COLO829 (cell line): ENCODE measurements at places on chromosomes 2 and 18.

GRCh38 chr18:65938592-65939372 is 188.0 kb downstream of the CDH7 start:
- peak; percentile 48 for DNase-seq

DNA sequence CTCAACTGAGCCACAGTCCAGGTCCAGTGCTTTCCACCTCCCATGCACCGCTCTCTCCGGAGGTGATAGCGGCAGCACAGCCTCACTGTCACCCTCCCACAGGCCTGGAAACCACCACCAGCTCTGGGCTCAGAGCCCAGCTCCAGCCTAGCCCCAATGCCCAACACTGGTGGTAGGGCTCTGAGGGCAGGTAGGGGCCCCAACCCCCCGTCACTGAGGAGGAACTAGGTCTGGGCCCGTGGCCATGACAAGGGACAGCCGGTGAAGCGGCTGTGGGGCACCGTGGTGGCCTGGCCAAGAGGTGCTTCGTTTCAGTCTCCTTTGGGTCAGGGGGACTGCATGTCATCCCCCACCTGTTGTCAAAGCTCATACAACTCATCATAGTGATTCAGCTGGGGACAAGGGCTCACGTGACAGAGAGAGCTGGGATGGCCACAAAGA is 5.5 kb upstream of the TMEM214 start:
- DNase-seq: no peak

- no peak for DNase-seq
Measured at GRCh38 chr2:228747483-228747882, 523.6 kb downstream of the PID1 start.

DNA sequence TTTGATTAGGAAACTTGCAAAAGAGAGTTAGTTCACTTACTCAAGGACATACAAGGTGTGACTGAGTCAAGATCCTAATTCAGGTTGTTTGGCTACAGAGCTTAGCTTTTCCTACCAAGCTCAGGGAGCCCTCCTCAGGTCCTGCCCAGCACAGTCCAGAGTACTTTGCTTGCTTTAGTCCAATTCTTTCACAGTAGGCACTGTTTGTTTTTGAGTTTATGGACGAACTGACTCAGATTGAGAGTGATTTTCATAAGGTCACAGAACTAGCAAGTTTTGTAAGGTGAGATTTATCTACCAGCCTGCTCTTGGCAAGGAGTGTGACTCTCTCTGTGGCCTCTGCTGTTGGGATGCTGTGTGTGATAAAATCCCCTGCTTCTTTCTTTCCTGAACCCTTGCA is 310.5 kb downstream of the PTPRM start:
- no peak for DNase-seq

GRCh38 chr2:204024503-204024902 is 87.9 kb downstream of the ICOS start:
- peak; percentile 42 for DNase-seq

GRCh38 chr2:231664727-231665126 is 43.6 kb upstream of the PTMA start:
- DNase-seq: no peak
